Suppressor macrophage treated with lipopolysaccharide for 1 hour (primary cell): ENCODE measurements at places on chromosomes 13 and 19.

GRCh38 chr13:107765724-107766401 lies 449.5 kb downstream of the LIG4 start:
- no peak for DNase-seq

DNA sequence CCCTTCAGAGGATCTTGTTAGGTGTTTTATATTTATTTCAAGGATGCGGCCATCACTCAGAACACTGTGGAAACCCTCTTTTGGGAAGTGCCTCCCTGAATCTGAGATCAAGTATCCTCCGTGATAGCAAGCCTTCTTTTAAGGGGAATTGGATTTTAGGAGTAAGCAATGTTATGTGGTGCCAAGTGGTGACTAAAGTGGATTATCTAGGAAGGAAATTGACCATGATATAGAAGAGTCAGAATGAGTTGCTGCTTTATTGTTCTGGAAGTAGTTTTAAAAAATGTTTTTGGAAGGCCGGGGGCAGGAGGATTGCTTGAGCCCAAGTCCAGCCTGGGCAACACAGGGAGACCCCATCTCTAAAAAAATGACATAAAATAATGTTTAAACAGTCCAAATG lies 6.7 kb downstream of the ERCC5 start:
- DNase-seq, result no peak

DNA sequence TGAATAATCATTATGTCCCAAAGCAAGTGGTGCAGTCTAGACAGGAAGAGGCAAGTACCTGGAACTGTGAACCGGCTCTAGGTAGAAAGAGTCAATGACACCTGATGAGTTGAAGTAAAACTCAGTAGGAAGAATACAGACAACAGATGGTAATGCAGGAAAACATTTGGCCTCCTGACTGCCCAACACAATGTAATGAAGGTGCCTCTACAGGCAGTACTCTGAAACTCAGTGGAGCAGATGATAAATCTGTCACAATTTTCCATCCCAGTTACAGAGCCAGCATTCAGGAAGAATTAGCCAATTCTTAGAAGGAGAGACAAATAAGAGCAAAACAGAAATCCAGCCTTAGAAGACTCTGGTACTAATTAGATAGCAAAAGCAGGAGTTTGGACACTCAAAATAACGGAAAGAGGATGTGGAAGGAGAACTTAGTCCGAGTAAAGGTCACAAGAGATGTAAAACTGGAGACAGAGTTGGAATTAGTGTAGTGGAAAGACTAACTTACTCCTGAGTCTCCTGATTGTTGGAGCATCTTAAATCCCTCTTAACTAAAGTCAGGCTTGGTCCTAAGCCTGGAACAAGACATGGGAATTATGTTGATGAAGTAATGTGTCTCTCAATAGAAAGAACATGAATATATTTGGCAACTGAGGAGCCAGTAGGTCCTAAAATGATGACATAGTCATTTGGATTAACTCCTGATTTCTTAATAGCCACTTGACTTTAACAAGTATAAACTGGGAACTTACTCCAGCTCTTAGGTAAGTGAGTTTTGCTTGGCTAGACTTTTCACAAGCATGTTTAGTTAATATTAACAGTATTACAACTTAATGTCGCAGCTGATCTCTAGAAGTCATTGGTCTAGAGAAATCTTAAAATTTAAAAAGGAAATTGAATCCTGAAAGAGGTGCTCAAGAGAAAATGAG lies 457.3 kb upstream of the MIR17HG start:
- DNase-seq, result no peak

- DNase-seq, result peak; percentile 37
Observed at GRCh38 chr19:33797802-33798671, 1.4 kb downstream of the KCTD15 start.

DNA sequence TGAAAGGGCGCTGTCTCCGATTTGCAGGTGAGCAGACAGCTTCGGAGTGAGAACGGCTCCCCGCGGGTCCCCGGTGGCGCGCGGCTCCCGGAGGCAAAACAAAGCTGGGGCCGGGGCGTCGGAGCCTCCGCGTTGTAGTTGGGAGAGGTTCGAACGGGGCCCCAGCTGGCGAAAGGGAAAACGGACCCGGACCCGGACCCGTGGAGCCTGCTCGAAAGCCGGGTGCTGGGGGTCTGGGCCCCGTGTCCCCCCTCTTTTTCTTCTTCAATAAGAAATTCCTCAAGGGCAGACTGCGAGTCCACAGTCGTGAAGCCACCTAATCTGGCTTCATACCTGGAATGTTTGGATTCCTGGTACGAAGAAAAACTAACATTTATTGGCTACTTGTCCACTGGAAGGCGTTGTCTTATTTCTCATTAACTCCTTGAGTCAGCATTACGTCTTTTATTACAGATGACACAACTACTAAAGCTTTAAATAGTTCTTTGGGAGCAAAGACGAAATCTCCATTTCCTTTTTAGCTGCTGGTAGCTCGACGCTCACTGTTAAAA lies 632 bp upstream of the MTIF3 start:
- DNase-seq, result peak; percentile 59

- peak; percentile 45 for DNase-seq
Observed at GRCh38 chr19:49677231-49677900, at the start of gene PRMT1. TSS of gene PRMT1 (plus strand) at chr19:49677271. CDS start at chr19:49677281, 10 bp downstream.
